ENCODE measurements at places on chromosomes 13 and 19.
A peak's percentile ranks its signal among the peaks of the same experiment; 100 is the strongest.

DNA sequence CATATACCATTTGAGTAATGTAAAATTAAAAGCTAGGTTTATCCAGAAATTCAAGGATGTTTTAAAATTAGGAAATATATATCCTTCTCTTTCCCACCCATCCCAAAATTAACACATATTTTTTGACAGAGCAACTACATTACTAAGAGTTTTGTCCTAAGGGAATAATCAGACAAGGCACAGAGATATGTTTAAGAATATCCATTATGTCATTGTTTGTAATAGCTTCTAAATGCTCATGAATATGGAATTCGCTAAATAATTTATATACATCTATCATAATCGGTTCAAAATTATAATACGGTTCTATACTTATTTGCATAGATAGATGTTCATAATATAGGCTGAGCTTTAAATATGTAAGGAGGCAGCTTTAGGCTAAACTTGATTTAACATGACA is 9.8 kb downstream of the UBL3 start:
- DNase-seq, result no peak

DNA sequence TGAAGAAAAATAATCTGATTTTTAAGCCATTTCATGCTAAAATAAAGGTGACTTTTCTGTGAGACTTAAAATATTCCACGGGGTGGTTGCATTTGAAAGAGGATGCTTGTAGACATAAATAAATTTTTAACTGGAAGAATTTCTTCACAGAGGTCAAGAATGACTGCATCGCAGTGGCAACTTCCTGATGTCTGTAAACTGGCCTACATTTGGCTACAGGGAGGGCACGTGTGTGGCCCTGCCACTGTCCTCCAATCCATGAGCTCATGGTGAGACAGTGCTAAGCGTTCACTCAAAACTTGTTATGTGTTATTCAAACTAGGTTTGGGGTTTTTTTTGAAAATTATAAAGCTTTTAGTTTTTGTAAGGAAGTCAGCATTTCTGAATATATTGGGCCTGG is 1089.3 kb downstream of the EFNB2 start:
- DNase-seq, result no peak

DNA sequence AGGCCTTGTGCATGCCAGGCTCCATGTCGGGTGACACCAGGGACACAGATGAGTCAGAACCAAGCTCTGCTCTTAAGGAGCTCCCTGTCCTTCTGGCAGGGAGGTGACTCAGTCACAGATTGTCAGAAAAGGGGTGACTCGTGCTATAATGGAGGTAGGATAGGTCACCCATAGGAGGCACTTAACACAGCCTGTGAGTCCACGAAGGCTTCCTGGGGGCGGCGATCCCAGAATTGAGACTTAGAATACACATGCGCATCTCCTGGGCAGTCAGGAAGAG is 19.6 kb downstream of the FUZ start:
- DNase-seq, result peak; percentile 36

- no peak for DNase-seq
Measured at GRCh38 chr13:110683203-110683883, 22.6 kb downstream of the CARS2 start.

- DNase-seq, result no peak
Measured at GRCh38 chr13:101423872-101424271, 7.6 kb upstream of the NALCN start.

GRCh38 chr13:53100394-53101063 is 71.9 kb downstream of the OLFM4 start:
- no peak for DNase-seq

DNA sequence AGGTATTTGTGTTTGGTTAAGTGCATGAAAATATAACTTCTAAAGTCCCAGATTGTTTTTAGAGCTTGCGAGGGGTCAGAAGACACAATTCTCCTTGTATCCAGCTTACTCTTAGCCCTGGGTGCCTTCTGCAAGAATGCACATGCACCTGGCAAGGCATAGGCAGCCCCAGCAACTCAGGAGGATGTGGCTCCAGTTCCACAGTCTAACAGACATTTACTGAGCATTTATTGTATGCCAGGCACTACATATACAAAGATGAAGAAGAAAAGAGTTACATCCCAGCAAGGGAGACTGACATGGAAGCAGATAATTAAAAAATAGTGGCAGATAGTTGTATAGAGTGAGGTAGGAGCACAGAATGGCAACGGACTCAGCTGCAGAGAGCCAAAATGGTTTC is 101.1 kb upstream of the FRY start:
- peak; percentile 10 for DNase-seq

GRCh38 chr13:100652510-100652909 is 22.1 kb downstream of the TMTC4 start:
- no peak for DNase-seq

DNA sequence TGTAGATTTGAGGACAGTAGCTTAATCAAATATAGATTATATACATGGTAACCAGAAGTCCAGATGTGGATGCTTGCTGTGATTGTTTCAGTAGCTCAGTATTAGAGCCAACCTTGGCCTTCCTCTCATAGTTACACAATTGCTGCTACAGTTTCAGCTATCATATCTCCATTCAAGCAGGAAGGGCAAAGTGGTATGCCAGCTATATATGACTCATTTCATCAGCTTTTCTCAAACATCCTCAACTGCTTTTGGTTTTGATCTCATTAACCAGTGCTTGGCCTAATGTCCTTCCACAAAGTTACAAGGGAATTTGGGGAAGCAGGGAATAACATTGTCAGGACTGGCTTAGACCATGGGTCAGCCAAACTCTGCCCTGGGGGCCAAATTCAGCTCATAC is 73.0 kb upstream of the MAB21L1 start:
- DNase-seq, result peak; percentile 3

DNA sequence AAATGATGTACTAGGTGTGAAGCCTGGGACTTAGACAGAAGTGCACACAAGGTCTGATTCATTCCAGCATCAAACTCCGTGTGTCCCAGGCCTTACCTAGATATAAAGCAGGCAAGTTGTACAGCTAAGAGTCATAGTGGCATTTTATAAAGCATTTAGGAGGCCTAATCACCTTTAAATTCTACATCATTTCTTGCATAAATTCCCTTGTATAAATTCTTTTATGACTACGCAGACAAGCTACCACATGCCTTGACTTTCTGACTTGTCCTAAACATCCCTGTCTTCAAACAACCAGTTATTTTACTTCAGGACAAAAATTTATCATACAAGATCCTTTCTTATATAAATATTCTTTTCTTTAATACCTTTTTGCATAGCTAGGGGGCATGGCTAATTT is 22.5 kb downstream of the TMEM255B start:
- no peak for DNase-seq

GRCh38 chr13:108527844-108528243 is 101.6 kb upstream of the MYO16 start:
- DNase-seq, result no peak

DNA sequence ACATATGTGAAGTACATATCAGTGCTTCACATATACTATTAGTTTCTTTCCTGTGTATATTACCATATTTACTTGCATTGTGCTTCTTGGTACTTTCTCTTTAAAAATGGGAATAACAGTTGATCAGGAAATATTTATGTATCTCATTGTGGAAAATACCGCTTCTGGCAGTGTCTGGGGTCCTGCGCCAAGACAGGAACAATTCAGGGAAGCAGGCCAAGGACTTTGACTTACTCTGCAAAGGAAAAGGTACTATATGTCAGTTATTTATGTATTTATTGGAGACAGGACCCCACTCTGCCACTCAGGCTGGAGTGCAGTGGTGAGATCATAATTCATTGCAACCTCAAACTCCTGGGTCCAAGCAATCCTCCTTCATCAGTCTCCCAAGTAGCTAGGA is 57.7 kb upstream of the NBEA start:
- no peak for DNase-seq

- no peak for DNase-seq
Measured at GRCh38 chr19:54436031-54436523, 12.9 kb upstream of the LENG8 start.

DNA sequence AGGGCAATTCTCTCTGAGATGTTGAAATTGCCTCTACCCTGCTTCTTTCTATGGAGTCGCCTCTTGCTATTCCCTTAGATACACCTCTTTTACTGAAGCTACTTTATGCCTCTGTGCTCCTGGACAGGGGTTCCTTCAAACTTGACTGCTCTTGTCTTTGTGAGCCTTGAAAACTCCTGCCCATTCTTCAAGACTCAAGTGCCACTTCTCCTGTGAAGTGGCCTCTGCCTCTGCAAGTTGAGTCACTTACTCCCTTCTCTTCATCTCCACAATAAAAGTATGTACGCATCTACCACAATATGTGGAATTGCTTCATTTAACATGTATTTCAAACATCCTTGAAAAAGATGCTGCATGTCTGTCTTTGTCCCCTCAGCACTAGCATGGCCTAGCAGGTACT is 66.0 kb upstream of the TPP2 start:
- no peak for DNase-seq

DNA sequence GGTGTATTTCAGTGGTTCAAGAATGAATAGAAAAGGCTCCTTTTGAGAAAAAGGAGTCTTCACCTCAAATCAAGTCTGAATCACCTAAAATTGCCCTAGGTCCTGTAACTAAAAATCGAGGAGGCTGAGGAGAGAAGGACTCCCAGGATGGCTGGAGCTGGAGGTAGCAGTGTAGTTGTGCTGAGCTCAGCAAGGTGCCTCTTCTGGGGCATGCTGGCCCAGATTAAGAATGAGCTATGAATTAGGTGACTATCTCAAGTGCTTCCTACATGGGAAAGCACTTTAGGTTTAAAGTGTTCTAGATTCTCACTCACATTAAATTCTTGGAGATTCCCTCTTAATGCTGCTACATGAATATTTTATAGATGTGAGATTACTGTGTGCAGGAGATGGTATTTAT is 28.8 kb upstream of the KL start:
- DNase-seq, result no peak

- DNase-seq, result no peak
Measured at GRCh38 chr19:10593820-10594637, 6.9 kb upstream of the AP1M2 start.

GRCh38 chr19:383040-383439 is 25.9 kb downstream of the C2CD4C start:
- no peak for DNase-seq

DNA sequence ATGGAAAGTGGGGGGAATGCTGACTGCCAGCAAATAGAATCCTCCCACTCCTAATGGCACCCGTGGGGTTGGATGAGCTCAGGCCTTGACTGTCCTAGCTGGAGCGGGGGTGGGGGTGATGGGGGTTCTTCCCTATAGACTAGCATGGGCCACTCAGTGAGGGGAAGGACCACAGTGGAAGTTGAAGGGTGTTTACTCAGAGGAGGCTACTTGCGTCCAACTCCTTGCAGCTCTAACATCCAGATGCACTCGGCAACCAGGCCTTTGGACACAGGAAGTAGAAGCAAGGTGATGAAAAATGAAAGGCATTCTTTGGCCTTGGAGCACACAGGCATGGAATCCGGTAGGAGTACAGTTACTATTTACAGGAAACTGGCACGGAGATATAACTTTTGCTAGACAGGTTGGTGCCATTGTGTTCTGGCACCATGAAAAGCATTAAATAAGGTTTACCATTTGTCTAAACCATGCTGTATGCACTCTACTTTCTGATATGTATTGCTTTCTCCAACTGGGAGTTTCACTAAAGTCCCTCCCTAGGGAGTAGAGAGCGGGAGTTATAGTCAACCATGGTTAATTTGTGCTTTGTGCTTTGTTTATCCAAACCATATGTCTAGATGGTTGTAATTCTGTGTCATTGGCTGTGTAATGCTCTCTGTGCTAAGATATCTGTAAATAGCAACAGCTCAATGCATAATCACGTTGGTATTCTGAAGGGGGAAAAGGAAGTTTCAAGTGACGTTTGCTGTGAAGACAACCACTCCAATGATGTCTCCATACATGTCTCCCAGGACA is 125.3 kb downstream of the TSHZ3 start:
- DNase-seq, result no peak

GRCh38 chr19:489418-490196 is 6.7 kb upstream of the MADCAM1 start:
- DNase-seq, result no peak

DNA sequence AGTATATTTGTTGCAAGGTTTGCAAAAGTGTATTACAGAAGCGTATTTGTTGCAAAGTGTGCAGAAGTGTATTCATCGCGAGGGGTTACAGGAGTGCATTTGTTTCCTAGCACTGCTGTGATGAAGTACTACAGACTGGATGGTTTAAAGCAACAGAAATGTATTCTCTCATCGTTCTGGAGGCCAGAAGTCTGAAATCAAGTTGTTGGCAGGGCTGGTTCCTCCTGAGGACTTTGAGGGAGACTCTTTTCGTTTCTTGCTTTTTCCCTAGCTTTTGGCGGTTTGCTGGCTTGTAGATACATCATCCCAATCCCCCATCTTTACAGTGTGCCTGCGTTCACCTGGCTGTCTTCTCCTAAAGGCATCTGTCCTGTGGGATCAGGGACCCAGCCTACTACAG is 127.9 kb upstream of the USP29 start:
- DNase-seq, result no peak

DNA sequence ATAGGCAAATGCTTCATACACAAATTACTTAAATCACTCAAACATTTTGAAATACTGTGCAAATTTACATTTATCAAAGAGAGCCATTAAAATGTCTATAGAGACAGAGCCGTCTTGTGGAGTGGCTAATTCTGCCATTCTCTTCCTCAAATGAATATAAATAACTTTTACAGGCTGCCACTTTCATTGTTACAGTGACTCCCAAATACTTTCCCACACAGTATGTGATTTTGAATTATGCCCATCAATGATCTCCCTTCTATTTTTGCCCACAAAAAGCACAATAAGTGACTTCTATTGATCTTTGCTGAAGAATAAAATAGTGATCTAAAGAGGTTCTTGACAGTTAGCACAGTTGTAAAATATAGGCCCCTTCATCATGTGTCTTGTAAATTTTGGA is 1244.9 kb downstream of the PCDH17 start:
- DNase-seq, result no peak

DNA sequence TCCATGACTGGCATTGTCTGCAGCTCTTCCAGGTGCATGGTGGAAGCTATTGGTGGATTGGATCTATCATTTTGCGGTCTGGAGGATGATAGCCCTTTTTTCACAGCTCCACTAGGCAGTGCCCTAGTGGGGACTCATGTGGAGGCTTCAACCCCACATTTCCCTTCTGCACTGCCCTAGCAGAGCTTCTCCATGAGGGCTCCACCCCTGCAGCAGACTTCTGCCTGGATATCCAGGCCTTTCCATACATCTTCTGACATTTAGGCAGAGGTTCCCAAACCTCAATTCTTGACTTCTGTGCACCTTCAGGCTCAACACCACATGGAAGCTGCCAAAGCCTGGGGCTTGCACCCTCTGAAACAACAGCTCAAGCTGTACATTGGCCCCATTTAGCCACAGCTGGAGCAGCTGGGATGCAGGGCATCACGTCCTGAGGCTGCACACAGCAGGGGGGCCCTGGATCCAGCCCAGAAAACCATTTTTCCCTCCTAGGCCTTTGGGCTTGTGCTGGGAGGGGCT is 800.2 kb upstream of the MIR17HG start:
- no peak for DNase-seq

DNA sequence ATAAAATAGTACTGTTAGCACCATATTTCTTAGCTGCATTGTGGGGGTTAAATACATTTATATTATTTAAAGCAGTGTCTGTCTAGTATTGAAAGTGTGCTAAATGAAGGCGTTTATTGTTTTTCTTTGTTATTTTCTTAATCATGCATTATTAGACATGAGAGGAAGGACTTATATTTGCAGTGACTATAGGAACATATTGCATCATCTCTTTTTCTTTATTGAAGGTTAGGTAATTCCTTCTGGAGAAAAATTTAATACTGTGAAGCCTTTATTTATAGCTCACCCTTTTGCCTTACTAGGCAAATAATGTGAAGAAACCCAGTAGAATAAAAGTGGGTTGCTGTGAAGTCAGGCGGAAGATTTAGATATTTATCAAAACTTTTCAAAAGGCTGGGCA is 78.9 kb upstream of the ZNF420 start:
- DNase-seq, result no peak

- DNase-seq, result no peak
Measured at GRCh38 chr13:110023729-110024644, 237.6 kb upstream of the IRS2 start.
